ENCODE measurements at places on chromosomes 5 and 9.

- no peak for DNase-seq
Observed at GRCh38 chr9:103304797-103305196, 309.7 kb downstream of the CYLC2 start.

DNA sequence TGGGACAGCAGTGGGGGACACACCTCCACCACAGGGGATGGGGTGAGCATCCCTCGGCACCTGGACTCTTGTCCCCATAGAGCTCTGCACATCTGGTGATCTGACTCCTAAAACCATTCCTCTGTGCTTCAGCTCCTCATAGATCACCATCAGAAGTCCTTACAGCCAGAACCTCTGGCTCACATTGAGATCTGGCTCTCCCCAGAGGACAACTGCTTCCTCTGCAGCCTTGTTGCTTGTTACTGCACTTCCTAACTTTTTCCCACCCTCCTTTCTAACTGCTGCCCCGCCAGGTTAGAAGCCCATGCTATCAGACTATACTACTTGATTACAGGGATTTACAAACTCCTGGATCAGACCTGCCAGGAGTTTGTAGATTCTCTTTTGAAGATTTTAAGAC is 64.5 kb downstream of the ARSB start:
- no peak for DNase-seq

- DNase-seq = no peak
Observed at GRCh38 chr5:143111799-143112198, 291.7 kb downstream of the NR3C1 start.

- DNase-seq = no peak
Observed at GRCh38 chr5:154842689-154843530, 7.5 kb downstream of the FAXDC2 start.

DNA sequence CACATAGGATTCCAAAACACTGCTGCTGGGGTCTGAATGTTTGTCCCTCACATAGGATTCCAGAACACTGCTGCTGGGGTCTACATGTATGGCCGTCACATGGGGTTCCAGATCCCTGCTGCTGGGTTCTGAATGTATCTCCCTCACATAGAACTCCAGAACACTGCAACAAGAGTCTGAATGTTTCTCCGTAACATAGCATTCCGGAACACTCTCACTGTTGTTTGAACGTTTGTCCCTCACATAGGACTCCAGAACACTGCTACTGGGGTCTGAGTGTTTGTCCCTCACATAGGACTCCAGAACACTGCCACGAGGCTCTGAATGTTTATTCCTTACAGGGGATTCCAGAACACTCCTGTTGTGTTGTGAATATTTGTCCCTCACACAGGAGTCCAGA is 216.8 kb downstream of the FOXD4L6 start:
- no peak for DNase-seq

DNA sequence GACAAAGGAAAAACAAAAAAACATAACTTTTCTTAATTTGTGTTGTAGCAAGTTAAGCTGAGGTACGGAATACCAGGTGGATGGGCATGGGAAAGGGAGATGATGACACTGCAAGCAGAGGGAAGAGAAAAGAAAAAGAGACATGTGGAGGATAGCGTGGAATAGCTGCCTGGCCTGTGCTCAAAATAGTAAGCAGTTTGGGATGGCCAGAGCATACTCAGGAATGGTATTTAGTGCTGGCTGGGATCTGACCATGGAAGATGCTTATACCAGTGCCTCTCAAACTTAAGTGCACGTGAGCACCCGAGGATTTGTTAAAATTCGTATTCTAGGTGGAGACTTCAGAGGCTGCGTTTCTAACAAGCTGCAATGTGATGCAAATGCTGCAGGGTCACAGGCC is 41.3 kb downstream of the LNPEP start:
- DNase-seq = no peak

DNA sequence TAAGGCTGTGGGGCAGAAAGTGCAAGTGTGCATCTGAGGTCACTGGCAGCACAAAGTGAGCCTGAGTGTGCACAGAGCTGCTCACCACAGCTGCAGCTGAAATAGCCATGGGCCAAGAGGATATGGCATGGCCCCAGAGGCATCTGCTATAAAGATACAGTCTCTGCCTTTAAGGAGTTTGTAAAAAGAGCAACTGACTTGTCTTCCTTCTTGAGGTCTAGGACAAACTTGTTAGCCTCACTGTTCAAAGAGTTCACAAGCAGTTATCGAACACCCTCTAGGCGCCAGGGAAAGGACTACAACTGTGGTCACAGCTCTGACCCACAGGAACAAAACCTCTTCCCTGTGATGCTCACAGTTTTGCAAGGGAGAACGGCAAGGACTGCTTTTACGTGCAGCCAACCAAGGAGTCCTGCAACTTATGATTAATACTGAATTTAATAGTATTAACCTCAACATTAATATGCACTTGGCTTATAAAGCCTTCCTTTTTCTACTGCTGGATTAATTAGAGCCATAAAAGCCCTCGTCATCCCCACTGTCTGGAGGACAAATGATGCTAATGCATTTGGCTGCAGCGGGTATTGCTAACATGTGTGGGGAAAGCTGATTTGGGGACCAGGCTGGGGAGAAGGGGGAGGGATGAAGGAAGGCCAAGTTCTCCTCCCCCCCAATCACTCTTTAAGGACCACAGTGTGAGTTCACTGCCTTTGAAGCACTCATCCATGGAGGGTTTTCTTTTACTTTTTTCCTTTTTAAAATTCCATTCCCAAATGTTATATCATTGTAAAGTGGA is 189.8 kb upstream of the TRIM32 start:
- no peak for DNase-seq

GRCh38 chr5:124395926-124396325 is 350.5 kb downstream of the ZNF608 start:
- DNase-seq = no peak

DNA sequence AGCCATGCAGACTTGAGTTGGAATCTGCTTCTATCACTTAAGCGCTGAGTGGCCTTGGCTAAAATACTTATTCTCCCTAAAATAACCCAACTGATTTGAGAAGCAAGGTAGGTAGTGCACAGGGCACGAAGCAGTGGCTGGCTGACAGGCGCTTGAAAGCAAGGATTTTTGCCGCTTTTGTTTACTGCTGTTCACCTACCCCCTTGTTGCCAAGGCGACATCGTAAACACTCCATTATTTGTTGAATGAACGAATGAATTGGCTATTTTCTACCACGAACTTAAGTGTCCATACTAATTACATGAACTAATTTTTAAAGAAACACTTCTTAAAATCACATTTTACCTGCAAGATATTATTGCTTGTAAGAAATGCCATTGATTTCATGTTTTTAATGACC is 98.0 kb downstream of the ANKH start:
- DNase-seq = no peak

DNA sequence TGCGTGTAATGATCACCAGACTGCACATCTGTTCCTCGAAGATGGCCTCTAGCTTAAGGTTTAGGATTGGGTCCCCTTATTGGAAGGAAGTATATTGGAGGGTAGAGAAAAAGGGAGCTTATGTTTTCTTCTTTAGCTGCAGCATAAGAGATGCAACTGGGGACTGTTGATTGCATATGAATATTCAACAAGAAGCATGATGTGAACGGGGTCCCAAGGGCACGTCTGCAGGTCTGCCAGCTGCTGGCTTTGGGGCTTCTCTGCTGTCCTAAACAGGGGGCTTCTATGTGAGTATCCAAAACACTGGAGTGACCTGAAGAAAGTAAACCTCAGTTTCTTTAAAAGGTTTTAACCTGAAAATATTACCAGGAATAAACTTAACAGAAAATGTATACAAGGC is 3.6 kb upstream of the BNIP1 start:
- DNase-seq = no peak

DNA sequence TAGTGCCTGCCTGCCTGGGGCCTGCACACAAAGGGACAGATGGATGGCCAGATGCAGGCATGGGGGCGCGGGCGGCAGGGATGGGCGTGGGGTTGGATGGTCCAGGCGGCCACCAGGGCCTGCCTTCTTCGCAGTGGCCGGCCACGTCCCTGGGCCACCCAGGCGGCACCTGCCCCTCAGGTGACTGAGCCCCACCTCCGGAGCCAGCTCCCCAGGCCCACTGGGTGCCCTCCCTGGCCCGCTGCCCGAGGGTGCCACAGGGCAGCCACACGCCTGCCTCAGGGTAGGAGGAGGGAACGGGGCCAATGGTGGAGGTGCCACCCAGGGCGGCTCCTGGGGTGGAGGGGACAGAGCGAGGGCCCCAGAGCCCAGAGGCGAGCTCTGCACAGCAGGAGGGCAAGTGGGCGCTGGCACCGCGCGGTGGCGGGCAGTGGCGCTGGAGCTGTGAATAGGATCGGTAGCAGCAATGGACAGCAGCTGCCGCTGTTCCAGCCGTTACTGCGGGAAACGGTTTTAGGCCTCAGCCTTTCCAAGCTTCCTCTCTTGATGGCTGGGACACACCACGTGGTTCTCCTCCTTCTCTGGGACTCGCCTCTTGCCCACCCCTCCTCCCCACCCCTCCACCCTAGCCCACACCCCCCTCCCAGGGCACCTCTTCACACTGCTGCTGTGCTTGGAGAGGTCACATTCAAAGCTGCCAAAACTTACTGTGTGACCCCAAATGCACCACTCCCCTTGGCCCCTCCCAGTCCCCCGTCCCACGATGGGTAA is 19.1 kb downstream of the LHX3 start:
- no peak for DNase-seq

- DNase-seq = no peak
Observed at GRCh38 chr5:176538230-176538988, 1.2 kb upstream of the RNF44 start.

- no peak for DNase-seq
Observed at GRCh38 chr5:146342882-146343865, 4.5 kb downstream of the POU4F3 start.

DNA sequence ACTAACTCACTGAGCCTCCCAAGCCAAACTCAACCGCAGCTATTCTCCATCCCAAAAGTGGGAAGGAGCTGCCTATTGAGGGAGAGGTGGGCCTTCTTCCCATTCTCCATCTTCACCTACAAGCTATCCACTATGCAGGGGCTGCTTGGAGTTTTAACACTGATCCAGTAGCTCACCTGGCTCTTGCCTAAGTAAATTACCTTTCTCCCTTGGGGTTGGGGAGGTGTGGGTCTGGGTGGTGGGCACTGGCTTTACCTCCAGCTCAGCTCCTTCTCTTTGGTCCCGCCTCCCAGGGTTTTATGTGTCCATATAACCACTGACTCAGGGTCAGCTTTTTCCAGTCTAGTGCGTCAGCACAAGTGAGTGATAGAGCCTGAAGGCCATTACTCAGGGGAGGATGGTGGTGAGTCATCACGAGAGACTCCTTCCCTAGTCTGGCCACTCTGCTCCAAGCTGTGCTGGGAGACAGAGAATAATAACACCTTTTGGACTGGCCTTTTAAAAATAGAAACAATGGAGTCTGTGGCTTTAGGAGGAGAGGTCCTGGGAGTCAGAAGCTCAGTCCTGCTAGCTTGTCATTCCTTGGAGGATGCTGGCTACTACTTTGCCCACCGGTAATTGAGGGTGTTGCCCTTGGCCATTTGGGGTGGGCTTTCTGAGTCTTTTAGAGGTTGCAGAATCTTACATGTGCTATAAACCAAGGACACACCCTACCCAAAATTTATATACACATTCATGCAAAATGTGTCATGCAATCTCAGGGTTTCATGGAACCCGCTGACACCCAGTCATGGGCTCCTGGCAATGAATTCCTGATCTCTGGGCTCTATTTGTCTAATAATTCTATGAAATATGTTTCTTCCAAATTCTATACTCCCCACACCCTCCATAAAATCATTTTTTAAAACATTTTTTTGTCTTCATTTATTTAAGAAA is 35.6 kb upstream of the ATP6V1G1 start:
- no peak for DNase-seq

DNA sequence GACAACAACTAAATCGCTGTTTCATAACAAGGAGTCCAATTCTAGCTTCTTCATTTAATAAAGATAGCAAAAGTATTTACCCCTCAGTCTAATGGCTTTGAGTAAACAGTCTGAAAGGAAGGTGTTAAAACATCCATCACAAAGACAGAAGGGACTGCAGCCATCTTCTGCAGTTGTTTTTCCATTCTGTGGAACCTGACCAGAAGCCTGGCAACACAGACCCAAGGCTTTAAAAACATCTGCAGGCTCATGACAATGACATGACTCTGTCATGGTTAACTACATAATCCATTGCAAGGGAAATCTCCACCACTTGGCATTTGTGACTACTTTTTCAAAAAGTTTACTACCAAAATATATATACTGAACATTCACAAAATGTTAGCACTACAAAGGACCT is 51.9 kb downstream of the ELL2 start:
- no peak for DNase-seq

DNA sequence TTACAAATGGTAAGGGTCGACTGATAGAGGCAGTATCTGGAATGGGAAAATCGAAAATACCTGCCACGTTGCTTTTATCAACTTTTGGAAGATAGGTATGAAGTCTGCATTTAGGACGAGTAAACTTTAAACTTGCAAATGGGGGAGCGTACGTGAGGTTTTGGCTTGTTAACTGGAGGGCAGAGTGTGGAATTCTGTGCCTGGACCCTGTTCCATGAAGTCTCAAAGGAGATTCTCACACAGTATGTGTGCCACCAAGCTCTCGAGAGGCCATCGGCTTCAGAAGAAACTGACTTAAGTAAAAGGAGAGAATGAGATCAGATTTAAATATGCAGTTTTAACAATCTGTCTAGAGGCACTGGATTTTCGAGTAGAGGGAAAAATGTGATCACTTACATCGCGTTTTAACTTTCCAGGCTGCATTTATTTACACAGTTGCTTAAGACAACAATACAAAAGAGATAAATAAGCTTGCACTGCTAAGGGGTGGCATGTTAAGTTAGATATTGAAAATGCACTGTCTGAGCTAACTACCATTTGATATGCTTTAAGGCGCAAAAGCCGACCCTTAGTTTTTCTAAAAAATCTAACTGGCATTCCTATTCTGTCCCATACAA is 401.6 kb downstream of the EBF1 start:
- DNase-seq = no peak

GRCh38 chr5:94613583-94613982 is 4.8 kb downstream of the KIAA0825 start:
- no peak for DNase-seq

GRCh38 chr5:79070350-79070667 is 742 bp downstream of the BHMT2 start:
- no peak for DNase-seq

DNA sequence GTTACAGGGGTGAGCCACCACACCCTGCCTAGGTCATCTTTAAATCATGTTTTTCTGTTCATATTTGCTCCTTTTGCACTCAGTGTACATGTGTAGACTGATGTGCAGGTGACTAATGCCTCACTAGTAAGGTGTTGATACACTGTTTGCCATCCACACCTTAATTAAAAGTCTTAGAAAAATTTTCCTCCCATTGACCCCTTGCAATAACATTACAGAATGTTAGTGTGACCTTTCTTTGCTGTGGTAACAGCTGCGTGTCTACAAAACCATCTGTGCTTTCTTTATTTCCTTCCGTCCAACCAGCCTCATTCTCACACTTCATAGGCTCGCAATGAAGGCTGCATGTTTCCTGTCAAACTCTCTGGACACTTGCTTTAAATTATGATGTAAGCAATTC is 6.6 kb upstream of the CEMIP2 start:
- no peak for DNase-seq

- DNase-seq = no peak
Observed at GRCh38 chr5:3329427-3329826, 266.2 kb upstream of the IRX1 start.
